ENCODE measurements at places on chromosomes 13 and 19.
A peak's percentile ranks its signal among the peaks of the same experiment; 100 is the strongest.

DNA sequence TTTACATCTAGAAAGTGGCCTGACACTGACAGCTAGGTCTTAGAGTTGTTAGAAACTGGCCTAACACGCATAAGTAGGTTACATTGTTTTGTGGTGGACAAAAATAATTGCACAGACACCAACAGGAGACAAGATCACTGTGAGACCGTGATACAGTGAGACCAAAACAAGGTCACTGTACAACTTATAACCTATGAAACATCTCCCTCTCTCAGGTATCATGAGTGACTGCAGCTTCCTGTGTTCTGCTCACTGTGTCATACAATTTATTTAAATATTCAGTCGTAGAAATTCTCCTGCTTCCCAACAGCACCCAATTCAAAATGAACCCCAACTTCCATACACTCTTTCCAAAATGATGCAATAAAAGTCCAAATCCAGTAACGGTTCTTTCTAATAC, 2165.2 kb downstream of the PCDH9 start:
- H3K36me3 ChIP-seq, result no peaks in the 10 kb centered on the region
- no peak for DNase-seq
- H3K4me3 ChIP-seq, result no peak overlapping the region
- H3K27me3 ChIP-seq, result no peaks in the 10 kb centered on the region
- no peaks in the 10 kb centered on the region for H3K4me1 ChIP-seq
- H3K27ac ChIP-seq, result no peak overlapping the region

GRCh38 chr19:36093146-36093662, 17.7 kb upstream of the OVOL3 start:
- no peaks in the 10 kb centered on the region for H3K4me1 ChIP-seq
- no peak overlapping the region for H3K27ac ChIP-seq
- DNase-seq, result no peak
- no peaks in the 10 kb centered on the region for H3K27me3 ChIP-seq
- H3K4me3 ChIP-seq, result no peak overlapping the region
- H3K36me3 ChIP-seq, result no peaks in the 10 kb centered on the region

GRCh38 chr19:41064974-41065569, 23.2 kb upstream of the CYP2A13 start:
- peaks cover 8% of the 10 kb centered on the region for H3K27me3 ChIP-seq
- no peaks in the 10 kb centered on the region for H3K36me3 ChIP-seq
- no peak overlapping the region for H3K4me3 ChIP-seq

DNA sequence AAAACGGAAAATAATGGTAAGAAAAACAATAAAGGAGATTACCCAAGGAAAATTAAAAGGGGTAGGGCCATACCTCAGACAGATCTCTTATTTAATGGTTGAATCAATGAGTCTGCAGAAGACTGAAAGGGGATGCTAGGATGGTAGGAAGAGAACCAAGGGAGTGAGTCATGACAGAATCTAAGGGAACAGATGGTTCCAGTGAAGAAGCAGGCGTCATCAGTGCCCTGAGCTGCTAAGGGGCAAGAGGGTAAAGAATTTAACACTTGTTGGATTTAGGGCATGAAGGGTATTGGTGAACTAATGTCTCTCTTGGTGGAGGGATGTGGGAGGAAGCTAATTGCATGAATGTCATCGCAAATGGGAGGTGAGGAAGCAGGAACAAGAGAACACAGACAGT, 329.2 kb upstream of the TSHZ3 start:
- H3K27me3 ChIP-seq, result no peaks in the 10 kb centered on the region
- H3K4me3 ChIP-seq, result no peak overlapping the region
- H3K27ac ChIP-seq, result no peak overlapping the region
- H3K4me1 ChIP-seq, result no peaks in the 10 kb centered on the region
- DNase-seq, result no peak

DNA sequence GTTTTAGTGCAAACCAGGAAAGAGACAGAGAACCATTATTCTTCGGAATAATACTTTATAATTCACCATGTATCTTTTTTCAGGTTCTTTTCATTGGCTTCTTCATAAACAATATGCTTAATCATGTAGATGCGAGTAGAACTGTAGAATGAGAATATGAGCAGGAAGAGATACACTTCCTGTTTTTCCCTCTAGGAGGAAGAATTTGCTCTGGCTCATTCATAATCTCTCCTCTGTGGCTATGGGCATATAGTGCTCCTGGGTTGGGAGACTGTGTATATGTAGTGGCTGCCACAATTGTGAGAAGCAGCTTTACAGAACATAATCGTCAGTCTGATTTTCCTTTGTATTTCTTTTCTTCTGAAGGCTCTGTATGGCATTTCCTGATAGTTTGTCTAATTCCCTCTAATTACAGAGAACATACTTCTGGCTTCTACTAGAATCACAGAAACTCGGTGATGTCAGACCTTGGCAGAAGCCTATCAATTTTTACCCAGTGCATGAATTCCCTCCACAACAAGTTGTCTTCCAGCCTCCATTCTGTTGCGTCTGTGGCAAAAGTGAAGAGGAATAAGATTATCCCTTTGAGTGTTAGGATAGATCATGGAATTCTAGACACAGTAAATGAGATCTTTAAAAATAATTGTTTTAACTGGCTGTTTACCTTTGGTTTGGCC, 2.9 kb upstream of the DCLK1 start:
- H3K4me1 ChIP-seq, result no peaks in the 10 kb centered on the region
- no peak overlapping the region for H3K27ac ChIP-seq
- DNase-seq, result no peak
- H3K4me3 ChIP-seq, result no peak overlapping the region
- no peaks in the 10 kb centered on the region for H3K27me3 ChIP-seq

- no peak overlapping the region for H3K4me3 ChIP-seq
- no peaks in the 10 kb centered on the region for H3K27me3 ChIP-seq
- H3K36me3 ChIP-seq, result no peaks in the 10 kb centered on the region
- no peak overlapping the region for H3K27ac ChIP-seq
- H3K4me1 ChIP-seq, result no peaks in the 10 kb centered on the region
- DNase-seq, result no peak
Observed at GRCh38 chr13:75494491-75494890, 12.5 kb upstream of the TBC1D4 start.

- H3K4me3 ChIP-seq, result peak overlapping the region; percentile 72
- no peaks in the 10 kb centered on the region for H3K36me3 ChIP-seq
- peaks cover 45% of the 10 kb centered on the region for H3K4me1 ChIP-seq
- H3K27ac ChIP-seq, result no peak overlapping the region
- no peak for DNase-seq
- H3K27me3 ChIP-seq, result no peaks in the 10 kb centered on the region
Observed at GRCh38 chr13:19960653-19960976, 2.1 kb downstream of the ZMYM2 start.

Data from pancreas (tissue), 10 donors.